ENCODE measurements at places on chromosomes 3 and 15.

GRCh38 chr3:89628856-89629670, 521.6 kb downstream of the EPHA3 start:
- no peak for DNase-seq

DNA sequence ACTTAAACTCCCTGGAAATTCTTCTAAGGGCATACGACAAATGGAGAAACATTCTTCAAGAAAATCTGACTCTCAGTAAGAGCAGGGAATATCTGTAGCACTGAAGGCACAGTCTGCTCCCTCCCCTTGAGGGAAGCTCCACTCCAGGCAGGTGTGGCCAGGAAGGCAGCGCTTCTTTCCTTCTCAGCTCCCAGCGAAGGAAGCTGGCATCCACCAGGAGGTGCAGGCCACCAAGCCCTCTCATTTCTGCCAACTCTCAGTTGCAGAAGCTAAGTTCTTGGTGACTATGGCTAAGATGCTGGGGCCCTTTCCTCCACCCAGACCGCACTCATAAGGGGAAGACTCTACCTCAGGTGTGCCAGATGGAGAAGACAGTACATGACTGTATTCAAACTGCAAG, 37.7 kb upstream of the SLC41A3 start:
- DNase-seq: no peak

- no peak for DNase-seq
Measured at GRCh38 chr3:43346978-43347749, 60.8 kb downstream of the SNRK start.

GRCh38 chr3:172023915-172024314, 15.5 kb upstream of the FNDC3B start:
- no peak for DNase-seq

All from NT2/D1 (cell line).